T-helper 9 cell (primary cell): ENCODE measurements at places on chromosomes 2 and 18.
A peak's percentile ranks its signal among the peaks of the same experiment; 100 is the strongest.

DNA sequence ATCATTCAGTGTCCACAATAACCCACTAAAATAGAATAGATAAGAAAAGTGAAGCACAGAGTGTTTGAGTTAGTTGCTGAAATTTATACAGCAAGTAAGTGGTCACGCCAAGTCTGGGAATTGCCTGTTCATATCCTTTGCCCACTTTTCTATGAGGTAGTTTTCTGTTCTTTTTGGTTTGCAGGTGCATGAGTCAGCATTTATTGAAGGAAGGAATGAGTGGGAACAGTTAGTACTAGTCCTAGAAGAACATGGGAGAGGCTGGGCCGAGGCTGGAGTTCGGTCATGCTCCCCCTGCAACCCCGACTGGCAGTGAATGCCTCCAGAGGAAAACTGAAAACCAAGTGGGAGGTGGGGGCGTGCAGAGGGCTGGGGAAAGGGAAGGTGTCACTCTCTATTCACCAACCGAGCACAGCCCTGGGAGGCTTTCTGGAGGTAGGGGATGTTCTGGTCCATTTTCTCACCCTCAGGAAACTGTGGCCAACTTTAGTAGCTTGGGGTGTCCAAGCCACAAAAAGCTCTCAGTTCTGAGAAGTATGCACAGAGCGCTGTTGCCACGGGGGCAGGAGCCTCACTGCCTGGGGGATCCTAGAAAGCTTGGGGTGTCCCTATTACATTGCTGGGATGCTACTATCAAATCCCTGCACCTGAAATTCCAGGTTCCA is 41.4 kb downstream of the FOSL2 start:
- DNase-seq = no peak

- DNase-seq = no peak
Observed at GRCh38 chr2:31729442-31730092, 148.8 kb upstream of the SRD5A2 start.

- no peak for DNase-seq
Observed at GRCh38 chr18:24995056-24995455, 356.9 kb downstream of the ZNF521 start.

GRCh38 chr2:112627060-112628040 is 18.4 kb upstream of the SLC20A1 start:
- DNase-seq = no peak

DNA sequence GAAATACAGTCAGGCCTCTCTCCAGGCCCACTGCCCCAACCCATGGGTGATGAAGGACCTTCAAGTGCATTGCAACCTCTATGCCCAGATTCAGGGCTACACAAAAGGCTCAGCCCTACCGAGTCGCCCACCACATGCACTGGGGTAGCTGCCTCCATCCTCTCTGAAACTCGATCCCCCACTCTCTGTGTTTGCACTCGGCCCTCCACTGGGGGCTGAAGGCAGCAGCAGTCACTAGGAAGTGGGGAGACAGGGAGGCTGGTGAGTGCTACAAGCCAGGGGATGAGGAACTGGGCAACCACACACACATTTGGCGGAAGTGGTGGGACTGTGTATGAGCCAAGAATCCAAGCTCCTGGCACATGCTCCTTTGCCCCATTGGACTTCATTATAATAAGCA is 94.6 kb downstream of the CERS6 start:
- no peak for DNase-seq

DNA sequence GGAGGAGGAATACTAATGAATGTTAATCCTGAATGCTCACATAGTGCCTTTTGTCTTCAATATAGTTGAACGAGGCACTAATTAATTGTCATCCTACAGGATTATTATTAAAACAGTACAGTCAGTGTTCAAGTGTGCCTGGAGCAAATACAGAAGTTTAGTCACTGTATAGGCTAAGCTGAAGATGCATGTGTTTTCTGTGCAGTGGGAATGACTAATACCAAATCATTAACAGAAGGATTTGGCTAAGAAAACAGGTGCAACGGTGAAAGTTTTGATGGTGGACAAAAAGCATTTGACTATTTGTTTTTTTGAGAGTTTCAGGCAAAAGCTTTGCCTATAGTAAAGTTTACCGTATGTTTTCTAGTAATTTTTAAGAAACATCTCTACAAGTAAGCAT is 62.8 kb downstream of the DCC start:
- no peak for DNase-seq

DNA sequence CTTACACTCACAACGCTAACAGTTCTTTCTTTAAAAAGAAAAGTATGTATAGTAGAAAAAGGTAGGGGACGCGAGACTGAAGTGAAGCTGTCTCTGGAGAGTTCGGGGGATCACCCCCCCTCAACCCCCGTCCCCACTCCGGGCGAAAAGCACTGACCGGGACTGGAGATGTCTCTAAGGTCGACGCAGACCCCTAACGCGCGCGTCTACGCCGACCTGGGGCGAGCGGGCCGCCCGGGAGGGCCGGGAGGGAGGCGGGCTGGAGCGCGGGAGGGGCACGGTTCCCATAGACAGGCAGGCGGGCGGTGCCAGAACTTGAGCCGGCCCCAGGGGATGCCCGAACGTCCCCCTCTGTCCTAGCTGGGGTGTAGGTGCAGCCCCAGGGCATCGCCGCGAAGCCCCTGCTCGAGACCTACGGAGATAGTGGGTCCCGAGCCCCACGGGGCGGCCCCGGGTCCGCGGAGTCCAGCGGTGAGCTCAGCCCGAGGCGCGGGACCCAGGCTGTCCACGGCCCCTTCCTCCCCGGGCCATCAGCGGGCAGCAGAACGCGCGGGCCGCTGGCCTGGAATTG is 82.2 kb downstream of the CHRNA1 start:
- DNase-seq = peak; percentile 27

DNA sequence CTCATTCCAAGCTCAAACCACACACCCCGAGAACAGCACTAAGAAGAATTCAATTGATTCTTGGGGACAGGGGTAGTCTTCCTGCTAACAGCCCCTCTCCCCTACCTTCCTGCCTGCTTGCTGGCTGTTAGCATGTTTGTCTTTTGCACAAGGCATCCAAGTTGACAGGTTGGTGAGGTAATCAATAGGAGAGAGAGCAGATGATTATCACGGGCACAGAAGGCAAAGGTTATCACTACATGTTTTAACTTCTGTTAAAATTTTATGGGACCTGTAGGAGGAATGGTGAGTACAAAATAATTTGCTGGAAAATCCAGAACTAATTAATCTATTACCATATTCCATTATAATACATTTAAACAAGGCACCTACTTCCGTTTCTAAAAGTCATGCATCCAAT is 442.1 kb upstream of the TCF4 start:
- no peak for DNase-seq

DNA sequence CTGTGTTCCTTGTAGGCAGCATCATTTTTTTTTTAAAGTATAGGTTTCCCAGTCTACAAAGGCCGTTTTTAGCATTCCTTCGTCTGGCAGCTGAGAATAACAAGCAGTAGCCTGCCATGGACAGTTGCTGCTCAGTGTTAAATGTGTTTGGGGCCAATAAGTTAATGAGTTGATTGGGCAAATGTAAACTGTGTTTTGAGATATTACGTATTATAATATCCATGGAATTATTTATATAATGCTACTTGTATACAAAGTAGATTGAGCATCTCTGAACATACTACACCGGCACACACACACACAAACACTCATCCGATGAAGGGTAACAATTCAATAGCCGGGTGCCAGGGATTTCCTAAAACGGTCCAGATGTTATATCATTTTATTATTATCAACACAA is 97.2 kb downstream of the IRS1 start:
- no peak for DNase-seq
